ENCODE measurements at places on chromosomes 16 and 17.

- DNase-seq, result no peak
These were observed 19.5 kb upstream of the DUSP14 start for GRCh38 chr17:37470181-37470580.

DNA sequence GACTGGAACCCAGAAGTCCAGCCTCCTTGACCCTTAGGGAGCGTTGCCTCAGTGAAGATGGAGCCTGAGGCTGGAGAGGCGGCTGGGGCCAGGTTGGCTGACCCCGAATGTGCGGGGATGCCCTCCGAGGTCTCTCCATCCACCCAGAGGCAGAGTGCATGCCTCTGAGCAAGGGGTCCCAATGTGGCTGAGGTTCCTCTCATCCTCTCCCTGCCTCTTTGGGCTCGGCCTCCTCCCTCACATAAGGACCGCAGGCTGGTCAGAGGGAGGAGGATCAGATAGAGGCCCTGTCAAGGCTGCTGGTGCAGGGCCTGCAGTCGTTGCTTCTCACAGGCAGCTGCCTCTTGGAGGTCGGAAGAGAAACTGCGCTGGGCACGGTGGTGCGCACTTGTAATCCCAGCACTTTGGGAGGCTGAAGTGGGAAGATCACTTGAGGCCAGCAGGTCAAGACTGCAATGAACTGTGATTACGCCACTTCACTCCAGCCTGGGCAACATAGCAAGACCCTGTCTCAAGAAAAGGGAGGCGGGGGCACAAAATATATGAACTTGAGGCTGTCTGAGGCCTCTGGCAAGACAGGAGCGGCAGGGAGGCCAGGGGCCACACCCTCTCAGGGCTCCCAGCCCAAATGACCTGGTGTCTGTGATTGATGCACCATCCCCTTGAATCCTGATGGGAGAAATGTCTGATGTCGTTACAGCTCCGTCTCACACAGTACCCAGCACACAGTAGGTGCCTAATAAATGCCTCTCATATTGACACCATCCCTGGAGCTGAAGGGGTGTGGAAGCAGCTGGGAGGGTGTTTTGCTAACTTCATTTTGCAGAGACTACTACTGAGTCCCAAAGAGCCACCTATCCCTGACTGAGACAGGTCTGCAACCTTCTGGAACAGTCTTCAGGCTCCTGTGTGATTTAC lies 220.1 kb upstream of the GSE1 start:
- no peak for DNase-seq

- no peak for DNase-seq
These were observed 468.1 kb downstream of the SOX9 start for GRCh38 chr17:72588961-72589360.

DNA sequence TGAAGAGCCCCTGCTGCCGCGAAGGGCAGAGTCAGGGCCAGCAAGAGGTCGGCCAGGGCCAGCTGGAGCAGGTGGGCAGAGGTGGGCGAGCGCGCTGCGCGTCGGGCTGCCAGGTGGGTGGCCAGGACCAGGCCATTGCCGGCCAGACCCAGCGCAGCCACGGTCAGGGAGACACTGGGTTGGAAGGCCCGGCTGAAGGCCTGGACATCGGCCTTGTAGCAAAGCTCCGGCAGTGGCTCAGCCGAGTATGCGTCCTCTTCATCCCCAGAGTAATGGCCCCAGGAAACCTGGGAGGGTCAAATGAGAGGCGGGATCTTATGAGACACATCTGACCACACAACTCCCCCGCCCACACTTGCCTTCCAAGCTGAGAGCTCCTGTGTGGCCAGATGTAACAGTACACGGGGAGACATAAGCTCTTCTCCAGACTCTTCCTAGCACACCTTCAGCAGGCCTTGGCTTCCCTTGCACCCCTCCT lies 1.3 kb downstream of the CCR10 start:
- no peak for DNase-seq

DNA sequence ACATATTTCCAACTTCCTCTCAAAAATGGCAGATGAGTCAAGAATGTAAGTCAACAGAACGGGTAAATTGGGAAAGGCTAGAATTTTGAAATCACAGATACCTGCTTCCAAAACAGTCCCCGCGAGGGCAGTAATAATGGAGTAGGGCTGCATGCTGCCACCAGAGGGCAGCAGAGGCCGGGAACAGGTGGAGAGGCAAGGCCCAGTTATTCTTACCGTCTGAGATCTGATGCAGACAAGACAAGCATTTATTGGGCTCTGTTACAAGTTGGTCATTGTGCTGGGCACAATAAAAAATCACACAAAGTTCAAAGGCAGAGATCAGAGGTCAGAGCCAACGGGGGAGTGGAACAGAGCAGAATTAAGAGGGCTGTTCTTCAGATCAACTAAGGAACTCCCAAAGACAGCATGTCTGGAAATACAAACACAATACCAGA lies 8.8 kb upstream of the MLKL start:
- DNase-seq, result peak; percentile 75

- DNase-seq, result peak; percentile 24
These were observed 22.0 kb downstream of the KPNA2 start for GRCh38 chr17:68057531-68057952.

DNA sequence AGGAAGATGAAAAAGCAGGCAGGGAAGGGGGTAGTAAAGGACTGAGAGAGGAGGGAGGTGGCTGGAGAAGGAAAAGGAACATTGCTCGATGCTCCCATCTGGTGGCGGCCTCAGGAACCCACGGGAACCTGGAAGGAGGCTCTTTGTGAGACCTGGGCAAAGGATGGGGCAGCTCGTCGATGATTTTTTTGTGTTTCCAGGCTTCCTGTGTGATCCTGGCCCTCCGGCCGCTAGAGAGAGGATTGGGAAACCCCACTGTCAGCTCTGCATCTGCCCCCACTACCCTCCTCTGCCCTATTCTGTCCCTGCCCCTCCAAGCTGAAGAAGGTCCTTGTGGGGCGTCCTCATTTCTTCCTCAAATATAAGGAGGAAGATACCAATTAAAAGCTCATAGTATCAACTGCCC lies 6.6 kb downstream of the WFIKKN2 start:
- DNase-seq, result peak; percentile 50

GRCh38 chr16:14378689-14379467 lies 251.2 kb downstream of the PARN start:
- no peak for DNase-seq

GRCh38 chr16:51267681-51268080 lies 116.6 kb upstream of the SALL1 start:
- no peak for DNase-seq

DNA sequence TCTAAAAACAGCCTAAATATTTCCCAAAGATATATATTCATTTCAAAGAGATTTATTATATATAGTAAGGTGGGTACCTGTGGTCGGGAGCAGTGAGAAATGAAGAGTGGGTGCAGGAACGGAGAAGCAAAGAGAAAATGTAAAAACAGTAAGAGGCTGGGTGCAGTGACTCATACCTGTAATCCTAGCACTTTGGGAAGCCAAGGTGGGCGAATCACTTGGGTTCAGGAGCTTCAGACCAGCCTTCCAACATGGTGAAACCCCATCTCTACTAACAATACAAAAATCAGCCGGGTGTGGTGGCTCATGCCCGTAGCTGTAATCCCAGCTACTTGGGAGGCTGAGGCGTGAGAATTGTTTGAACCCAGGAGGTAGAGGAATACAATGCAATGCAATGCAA lies 257.1 kb downstream of the BCAS3 start:
- no peak for DNase-seq

DNA sequence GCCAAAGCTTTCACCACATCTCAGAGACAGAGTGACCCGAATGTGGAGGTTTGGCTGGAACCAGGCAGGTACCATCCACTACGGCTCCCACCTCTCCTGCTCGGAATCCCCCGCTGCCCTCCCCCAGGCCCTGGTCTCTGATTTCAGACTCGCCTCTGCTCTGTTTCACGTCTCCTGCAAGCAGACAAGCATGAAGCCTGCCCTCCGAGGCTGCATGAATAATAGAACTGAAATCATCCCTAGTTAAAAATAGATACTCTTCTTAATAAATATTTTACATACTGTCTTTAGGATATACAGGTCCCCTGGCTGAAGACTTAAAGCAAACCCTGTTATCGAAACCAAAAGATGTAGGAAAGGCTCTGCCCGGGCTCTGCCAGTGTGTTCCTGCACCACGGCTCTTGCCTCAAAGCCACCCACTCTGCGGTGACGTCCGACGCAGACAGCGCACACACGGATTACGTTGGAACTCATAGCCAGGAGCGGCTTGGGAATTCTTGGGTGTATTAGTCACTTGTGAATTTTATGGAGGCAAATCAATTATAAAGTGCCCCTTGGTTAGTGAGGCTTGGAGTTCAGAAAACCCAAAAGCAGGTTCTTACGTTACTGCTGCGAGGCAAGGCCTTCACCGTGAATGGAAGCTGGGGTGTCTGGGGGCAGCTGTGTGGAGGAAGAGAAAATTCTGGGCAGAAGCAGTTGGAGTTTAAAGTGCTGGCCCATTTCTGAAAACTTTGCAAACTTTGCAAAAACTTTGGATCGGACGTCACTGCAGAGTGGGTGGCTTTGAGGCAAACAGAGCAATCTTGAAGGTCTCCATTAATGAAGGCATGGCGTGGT lies 25.6 kb upstream of the NPTX1 start:
- no peak for DNase-seq

GRCh38 chr17:55348749-55349354 lies 72.8 kb downstream of the MMD start:
- peak; percentile 5 for DNase-seq

DNA sequence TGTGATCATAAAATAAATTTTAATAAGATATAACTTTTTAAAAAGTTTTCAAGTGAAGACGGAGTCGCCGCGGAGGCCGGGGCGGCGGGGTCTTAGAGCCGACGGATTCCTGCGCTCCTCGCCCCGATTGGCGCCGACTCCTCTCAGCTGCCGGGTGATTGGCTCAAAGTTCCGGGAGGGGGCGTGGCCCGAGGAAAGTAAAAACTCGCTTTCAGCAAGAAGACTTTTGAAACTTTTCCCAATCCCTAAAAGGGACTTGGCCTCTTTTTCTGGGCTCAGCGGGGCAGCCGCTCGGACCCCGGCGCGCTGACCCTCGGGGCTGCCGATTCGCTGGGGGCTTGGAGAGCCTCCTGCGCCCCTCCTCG lies at the start of gene FOXC2:
Gene FOXC2, plus strand, starts transcription at position 229 of the 365 bp plus-strand sequence. CDS start 507 bp downstream, outside the sequence.
- DNase-seq, result peak; percentile 27

- no peak for DNase-seq
These were observed 26.4 kb upstream of the CLEC18A start for GRCh38 chr16:69924777-69925191.

GRCh38 chr17:20171741-20172365 lies 162.7 kb downstream of the SPECC1 start:
- no peak for DNase-seq

GRCh38 chr16:48526058-48526957 lies 83.7 kb downstream of the N4BP1 start:
- DNase-seq, result peak; percentile 5

GRCh38 chr17:57986841-57987580 lies 1.0 kb downstream of the VEZF1 start:
- no peak for DNase-seq

- DNase-seq, result no peak
These were observed 11.2 kb downstream of the NAGPA start for GRCh38 chr16:5022521-5022920.

GRCh38 chr17:52235516-52235915 lies 77.0 kb upstream of the CA10 start:
- no peak for DNase-seq

- DNase-seq, result no peak
These were observed 69.5 kb downstream of the AMFR start for GRCh38 chr16:56355786-56356275.

GRCh38 chr17:42642336-42642735 lies 16.7 kb upstream of the TUBG2 start:
- DNase-seq, result no peak

DNA sequence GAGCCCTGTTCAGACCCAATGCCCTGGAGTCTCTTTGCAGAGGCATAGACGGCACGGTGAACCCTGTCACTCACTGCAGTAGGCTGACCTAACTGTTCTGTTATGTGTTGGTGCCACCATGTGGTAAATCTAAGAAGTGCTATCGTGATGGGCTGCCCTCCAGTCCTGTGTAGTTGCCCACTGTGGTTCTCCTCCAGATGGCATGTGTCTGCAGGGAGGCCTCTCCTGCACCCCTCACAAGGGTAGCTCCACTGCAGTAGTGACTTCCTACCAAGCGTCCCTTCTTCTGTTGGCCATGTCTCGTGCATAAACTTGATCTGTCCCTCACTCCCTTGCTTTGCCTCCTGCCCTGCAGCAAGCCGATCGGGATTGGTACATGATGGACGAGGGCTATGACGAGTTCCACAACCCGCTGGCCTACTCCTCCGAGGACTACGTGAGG lies 5.8 kb downstream of the DHX38 start:
- DNase-seq, result peak; percentile 26

GRCh38 chr17:17062866-17063265 lies 20.6 kb downstream of the MPRIP start:
- DNase-seq, result no peak

DNA sequence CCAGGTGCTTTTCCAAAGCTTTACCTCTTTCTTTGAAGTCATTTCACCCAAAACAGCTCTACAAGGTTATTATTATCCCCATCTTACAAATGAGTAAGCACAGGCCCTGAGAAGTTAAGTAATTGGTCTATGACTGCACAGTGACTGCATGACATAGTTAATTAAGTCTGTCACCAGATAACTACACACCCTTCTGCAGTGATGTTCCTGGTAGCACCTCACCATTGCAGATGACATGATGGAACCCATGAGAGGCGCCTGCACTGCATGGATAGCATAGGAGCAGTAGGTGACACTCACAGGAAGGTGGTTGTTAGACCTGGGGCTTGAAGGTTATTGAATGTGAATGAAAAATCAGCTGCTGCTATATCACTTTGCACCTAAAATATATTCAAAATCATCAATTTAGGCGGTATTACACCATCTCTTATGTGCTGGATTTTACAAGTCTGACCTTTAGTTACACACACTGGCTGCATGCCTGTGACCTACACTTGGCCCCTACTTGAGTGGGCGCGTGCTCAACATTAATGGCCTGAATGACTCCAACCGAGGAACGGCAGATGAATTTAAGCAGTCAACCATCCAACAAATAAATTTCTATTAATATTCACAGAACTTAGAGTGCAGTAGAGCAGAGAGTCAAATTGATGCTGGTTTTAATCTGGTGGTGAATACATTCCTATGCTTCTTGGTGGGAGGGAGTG lies 239.6 kb downstream of the CDH11 start:
- no peak for DNase-seq

All from stimulated activated CD4-positive, alpha-beta T cell treated with anti-CD3 and anti-CD28 coated beads, Interleukin-12 subunit alpha, Interleukin-12 subunit beta, amount 100 ng/mL, for 24 hours (primary cell).